SJSA1 (cell line): ENCODE measurements at places on chromosomes 1 and 21.

GRCh38 chr1:7538849-7539768 is 232.0 kb upstream of the VAMP3 start:
- DNase-seq: no peak

DNA sequence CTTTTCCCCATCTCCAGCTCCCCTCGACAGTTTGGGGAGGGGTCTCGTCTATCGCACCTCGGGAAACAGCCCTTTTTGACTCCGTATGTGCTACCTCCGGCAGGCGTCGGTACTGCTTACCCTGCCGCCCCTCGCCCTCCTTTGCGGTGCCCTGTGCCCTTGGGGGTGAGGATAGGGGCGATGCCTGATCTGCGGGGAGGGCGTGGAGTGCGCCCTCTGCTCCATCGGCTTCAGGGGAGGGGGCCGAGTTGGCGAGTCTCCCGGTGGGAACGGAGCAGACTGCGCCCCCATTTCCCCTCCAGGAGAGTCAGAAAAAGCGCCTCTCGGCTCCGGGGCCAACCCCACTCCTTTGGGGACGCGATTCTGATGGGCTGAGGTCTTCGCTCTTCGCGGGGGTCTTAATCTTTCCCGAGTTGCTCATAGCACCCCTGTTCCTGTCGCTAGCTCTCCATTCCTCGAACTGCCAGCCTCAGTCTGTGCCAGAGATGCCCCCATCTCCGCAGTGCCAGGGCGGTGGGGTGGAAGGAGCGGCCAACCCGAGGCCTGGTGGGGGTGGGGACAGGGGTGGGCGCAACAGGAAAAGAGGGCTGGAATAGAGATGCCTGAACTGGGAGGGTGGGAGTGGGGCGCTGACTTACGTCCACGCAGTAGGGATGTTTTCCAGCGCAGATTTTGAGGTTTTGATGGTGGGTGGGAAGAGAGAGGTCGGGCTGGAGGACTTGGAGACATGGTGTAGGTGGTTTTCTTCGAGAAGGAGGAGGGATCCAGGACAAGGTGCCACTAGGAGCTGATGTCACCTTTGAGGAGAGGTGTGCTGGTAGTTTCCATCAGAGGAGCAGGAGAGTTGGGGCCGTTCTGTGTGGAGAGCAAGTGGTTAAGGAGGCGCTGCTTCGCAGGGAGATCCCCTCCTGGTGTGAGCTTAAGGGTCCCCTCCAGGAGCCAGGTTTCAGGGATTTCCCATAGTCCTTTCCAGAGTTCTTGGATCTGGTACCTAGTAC is 674 bp downstream of the PPFIA4 start:
- no peak for DNase-seq

DNA sequence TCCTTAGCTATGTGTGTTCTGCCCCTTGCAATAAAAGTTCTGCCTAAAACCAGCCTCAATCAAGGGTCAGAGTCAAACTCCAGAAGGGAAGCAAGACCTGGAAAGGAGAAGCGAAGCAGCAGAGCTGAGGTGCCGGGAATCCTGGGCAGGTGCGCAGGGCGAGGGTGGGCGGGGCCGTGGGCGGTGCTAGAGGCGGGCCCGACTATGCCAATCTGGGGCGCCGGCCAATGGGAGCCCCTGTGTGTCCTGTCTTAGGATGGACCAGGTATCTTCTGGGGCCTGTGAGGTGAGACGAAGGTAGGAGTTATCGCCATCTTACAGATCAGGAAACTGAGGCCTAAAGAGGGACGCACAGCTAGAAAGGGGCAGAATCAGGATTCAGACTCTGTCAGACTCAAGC is 120.3 kb downstream of the PTPRU start:
- DNase-seq: no peak

DNA sequence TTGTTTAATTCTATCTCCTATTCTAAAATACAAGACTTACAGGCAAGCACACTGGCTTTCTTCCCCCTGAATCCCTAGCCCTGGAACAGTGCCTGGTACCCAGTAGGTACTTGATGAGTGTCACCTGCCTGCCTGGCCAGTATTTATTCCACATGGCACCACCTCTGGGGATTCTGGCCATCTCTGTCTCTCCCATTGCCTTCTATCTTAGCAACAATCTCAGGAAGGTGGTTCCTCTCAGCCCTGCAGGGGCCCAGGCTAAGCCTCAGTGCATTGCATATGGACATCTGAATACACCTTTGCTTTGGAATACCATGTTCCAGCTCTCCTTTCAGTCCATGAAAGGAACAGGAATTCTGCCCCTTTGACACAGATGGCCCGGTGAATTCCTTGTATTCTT is 81.0 kb downstream of the HIVEP3 start:
- DNase-seq: no peak

DNA sequence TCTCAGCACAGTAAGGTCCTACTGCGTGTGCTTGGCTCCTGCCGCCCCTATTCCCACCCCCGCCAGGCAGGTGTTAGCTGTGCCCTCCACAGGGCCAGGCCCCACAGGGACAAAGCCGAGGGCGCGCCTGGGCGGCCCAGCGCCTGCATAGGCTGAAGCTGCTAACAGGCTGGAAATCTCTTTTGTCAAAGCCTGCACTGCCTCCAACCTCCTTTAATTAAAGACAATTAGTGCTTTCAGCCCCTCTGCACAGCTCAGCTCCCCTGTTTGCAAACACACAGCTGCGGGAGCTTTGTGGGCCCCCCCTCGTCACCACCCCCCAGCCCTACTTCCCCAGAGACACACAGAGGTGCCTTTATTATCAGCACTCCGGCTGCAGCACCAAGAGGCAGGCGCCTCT is 95.9 kb downstream of the EPHB2 start:
- DNase-seq: no peak
